ENCODE measurements at places on chromosomes 1 and 21.

- no peak for DNase-seq
- peaks cover 2% of the 10 kb centered on the region for H3K27me3 ChIP-seq
- no peaks in the 10 kb centered on the region for H3K36me3 ChIP-seq
- H3K4me1 ChIP-seq = peaks cover 26% of the 10 kb centered on the region
- H3K4me3 ChIP-seq = no peak overlapping the region
Measured at GRCh38 chr21:34912022-34912945, 136.8 kb downstream of the RUNX1 start.

DNA sequence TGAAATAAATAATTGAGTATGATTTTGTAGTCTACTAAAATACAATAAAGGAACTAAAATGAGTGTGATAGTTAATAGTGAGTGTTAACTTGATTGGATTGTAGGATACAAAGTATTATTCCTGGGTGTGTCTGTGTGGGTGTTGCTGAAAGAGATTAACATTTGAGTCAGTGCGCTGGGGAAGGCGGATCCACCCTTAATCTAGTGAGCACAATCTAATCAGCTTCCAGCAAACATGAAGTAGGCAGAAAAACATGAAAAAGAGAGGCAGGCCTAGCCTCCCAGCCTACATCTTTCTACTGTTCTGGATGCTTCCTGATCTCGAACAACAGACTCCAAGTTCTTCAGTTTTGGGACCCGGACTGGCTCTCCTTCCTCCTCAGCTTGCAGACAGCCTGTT is 1716.6 kb downstream of the MRPL39 start:
- H3K27ac ChIP-seq = no peak overlapping the region
- H3K4me3 ChIP-seq = no peak overlapping the region
- DNase-seq = no peak
- H3K27me3 ChIP-seq = no peaks in the 10 kb centered on the region

- H3K36me3 ChIP-seq = no peaks in the 10 kb centered on the region
- H3K4me3 ChIP-seq = no peak overlapping the region
- no peak overlapping the region for H3K27ac ChIP-seq
Measured at GRCh38 chr1:11784256-11784992, 21.3 kb downstream of the MTHFR start.

DNA sequence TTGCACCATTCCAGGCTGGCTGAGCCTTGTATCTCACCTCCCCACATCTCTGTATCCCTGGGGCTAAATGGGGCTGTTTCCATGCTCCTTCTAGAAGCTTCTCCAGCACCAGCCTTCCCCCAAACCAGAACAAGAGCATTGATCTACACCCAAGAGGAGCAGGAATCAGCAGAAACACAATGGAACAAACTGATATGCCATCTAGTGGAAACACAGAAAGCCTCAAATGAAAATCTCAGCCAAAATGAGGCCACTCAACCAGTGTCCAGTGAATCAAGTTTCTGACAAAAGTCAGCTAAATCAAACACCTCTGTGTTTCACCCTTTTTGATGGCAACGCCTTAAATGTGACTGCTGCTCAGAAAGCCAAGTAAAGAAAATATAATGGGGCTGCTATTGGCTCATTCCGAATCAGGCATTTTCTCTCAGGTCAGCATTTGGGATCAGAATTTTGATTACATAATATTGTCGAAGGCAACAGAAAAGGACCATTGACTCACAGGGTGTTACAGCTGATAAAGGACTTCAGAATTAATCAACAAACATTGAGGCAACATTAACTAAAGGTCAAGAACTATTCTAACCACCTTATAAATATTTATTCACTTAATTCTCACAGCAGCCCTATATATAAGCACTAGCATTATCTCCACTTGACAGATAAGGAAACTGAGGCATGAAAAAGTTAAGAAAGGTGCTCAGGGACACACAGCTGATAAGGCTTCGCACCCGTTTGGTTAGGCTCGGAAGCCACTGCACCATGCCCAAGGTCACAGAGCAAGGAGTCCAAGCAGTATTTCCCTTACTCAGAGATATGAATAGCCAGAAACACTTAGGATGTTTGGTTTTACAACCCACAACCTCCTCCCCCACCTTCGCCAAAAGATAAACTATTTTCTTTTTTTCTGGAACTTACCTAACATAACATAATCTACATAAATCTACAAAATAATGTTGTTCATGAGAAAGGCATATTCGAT is 85.8 kb upstream of the KCNJ15 start:
- no peak overlapping the region for H3K4me3 ChIP-seq
- H3K4me1 ChIP-seq = peaks cover 59% of the 10 kb centered on the region
- peak overlapping the region; percentile 87 for H3K27ac ChIP-seq
- DNase-seq = no peak
- H3K36me3 ChIP-seq = no peaks in the 10 kb centered on the region

GRCh38 chr1:93969371-93969770 is 60.1 kb upstream of the GCLM start:
- H3K36me3 ChIP-seq = no peaks in the 10 kb centered on the region
- no peaks in the 10 kb centered on the region for H3K27me3 ChIP-seq
- peaks cover 1% of the 10 kb centered on the region for H3K4me1 ChIP-seq

GRCh38 chr1:205488074-205488723 is 16.3 kb upstream of the CDK18 start:
- H3K27ac ChIP-seq = no peak overlapping the region
- no peak for DNase-seq
- H3K4me1 ChIP-seq = peaks cover 10% of the 10 kb centered on the region
- no peak overlapping the region for H3K4me3 ChIP-seq

DNA sequence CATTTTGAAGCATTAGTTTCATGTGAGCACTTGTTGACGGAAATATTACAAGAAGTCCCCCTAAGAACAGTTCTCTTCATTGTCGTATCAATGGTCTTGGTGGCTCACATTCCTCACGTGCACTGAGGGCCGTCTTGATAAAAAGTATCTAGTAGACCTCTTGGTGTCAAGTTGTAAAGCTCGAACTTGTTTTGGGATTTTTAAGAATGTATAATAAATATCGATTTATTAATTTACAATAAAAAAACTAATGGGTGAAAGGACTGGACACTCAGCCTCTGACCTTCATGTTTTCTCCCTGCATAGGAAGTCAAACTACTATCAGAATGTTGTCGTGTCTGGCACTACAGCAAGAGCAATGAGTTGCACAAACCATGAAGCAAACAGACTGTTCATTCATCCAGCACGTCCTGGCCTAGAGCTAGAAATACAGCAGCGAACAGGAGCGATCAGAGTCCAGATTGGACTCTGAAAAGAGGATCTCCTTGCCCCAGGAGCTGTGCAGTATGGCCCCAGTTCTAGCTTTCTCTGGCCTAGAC is 319.2 kb downstream of the SMYD3 start:
- H3K4me1 ChIP-seq = no peaks in the 10 kb centered on the region
- H3K27ac ChIP-seq = no peak overlapping the region
- DNase-seq = no peak
- H3K36me3 ChIP-seq = no peaks in the 10 kb centered on the region

DNA sequence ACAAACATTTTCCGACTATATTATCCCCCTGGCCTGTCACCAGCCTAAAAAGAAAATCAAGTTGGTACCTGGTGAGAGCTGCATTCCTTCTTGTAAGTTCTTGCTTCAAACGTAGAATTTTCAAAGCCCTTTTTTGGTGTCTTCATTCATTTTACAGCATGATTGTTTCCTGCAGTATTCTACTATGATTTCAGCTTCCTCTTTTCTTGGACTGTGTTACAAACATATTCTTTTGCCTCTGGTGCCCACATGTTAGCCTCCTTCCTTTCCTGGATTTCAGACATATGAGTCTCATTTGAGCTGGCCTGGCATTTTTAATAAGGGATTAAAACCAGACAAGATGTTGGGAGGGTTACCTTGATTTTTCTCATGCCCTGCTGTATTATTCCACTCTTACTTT is 142.5 kb downstream of the PIGK start:
- no peaks in the 10 kb centered on the region for H3K4me1 ChIP-seq
- H3K36me3 ChIP-seq = no peaks in the 10 kb centered on the region
- peaks cover 3% of the 10 kb centered on the region for H3K27me3 ChIP-seq

GRCh38 chr1:168368131-168368530 is 87.5 kb downstream of the TBX19 start:
- peaks cover 2% of the 10 kb centered on the region for H3K36me3 ChIP-seq
- H3K4me3 ChIP-seq = no peak overlapping the region
- peaks cover 52% of the 10 kb centered on the region for H3K27me3 ChIP-seq
- no peak overlapping the region for H3K27ac ChIP-seq

- no peak overlapping the region for H3K4me3 ChIP-seq
- H3K27me3 ChIP-seq = no peaks in the 10 kb centered on the region
- H3K27ac ChIP-seq = no peak overlapping the region
- H3K4me1 ChIP-seq = no peaks in the 10 kb centered on the region
- no peak for DNase-seq
Measured at GRCh38 chr1:174060090-174060489, 37.9 kb upstream of the RC3H1 start.

DNA sequence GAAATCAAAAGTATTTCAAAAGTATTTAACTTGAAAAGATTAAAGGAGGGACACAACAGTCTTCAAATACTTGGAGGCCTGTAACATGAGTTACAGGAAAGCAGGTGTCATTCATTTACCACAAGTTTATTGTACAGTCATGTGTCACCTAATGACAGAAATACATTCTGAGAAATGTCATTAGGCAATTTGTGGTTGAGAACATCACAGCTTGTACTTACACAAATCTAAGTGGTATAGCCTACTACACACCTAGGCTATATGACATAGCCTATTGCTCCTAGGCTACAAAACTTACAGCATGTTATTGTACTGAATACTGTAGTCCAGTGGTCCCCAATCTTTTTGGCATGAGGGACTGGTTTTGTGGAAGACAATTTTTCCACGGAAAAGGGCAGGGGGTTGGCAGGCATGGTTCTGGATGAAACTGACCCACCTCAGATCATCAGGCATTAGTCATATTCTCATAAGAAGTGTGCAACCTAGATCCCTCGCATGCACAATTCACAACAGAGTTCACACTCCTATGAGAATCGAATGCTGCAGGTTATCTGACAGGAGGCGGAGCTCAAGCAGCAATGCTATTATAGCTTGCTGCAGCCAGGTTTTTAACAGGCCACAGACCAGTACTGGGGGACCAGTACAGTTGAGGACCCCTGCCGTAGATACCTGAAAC is 25.0 kb upstream of the PHTF1 start:
- peaks cover 7% of the 10 kb centered on the region for H3K36me3 ChIP-seq
- no peaks in the 10 kb centered on the region for H3K27me3 ChIP-seq
- peaks cover 32% of the 10 kb centered on the region for H3K4me1 ChIP-seq
- no peak overlapping the region for H3K4me3 ChIP-seq
- no peak for DNase-seq

- H3K4me3 ChIP-seq = no peak overlapping the region
- no peak overlapping the region for H3K27ac ChIP-seq
- H3K36me3 ChIP-seq = no peaks in the 10 kb centered on the region
- peaks cover 56% of the 10 kb centered on the region for H3K27me3 ChIP-seq
- H3K4me1 ChIP-seq = no peaks in the 10 kb centered on the region
Measured at GRCh38 chr1:203219934-203220333, 9.5 kb downstream of the CHIT1 start.

GRCh38 chr1:107919953-107920352 is 45.0 kb downstream of the VAV3 start:
- H3K4me1 ChIP-seq = no peaks in the 10 kb centered on the region
- no peaks in the 10 kb centered on the region for H3K36me3 ChIP-seq
- peaks cover 12% of the 10 kb centered on the region for H3K27me3 ChIP-seq
- H3K4me3 ChIP-seq = no peak overlapping the region

DNA sequence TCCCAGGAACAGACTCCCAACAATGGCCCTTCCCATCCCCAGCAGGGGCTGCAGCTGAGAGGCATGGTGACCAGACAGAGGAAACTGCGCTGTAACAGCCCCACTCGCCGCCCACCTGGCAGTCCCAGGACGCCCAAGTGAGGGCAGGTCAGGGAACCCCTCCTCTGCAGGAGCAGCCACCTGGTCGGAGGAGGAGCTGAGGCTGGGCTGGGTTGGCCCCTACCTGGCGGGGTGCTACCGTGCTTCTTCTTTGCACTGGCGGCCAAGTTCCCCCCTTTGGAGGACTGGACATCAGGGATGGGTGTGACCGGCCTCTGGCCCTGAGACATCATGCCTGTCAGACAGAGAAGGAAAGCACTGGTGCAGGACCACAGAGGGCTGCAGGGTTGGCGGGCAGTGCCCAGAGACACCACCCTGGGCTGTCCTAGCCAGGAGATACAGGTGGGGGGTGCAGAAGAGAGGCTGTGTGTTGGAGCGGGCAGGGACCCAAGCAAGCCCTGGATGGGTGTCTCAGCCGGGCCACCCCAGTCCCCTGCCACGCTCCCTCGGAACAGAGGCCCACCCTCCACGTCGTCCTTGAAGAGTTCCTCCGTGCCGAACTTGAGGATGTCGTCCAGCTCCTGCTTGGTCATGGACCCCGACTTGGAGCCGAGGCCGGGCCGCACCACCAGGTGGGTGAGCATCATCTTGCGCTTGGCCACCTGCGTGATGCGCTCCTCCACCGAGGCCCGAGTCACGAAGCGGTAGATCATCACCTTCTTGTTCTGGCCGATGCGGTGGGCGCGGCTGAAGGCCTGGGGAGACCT is 51.6 kb downstream of the CHD5 start:
- no peak overlapping the region for H3K4me3 ChIP-seq
- H3K27me3 ChIP-seq = no peaks in the 10 kb centered on the region
- DNase-seq = no peak
- no peaks in the 10 kb centered on the region for H3K36me3 ChIP-seq
- no peaks in the 10 kb centered on the region for H3K4me1 ChIP-seq

GRCh38 chr21:34771512-34772028 is 102.8 kb downstream of the CLIC6 start:
- no peak overlapping the region for H3K4me3 ChIP-seq
- H3K27me3 ChIP-seq = no peaks in the 10 kb centered on the region
- no peaks in the 10 kb centered on the region for H3K36me3 ChIP-seq

- no peak for DNase-seq
- H3K4me3 ChIP-seq = peak overlapping the region; percentile 85
- H3K36me3 ChIP-seq = peaks cover 4% of the 10 kb centered on the region
- peak overlapping the region; percentile 77 for H3K27ac ChIP-seq
Measured at GRCh38 chr1:36156329-36157114, 562 bp downstream of the MAP7D1 start.

GRCh38 chr1:180278596-180279395 is 48.7 kb downstream of the LHX4 start:
- H3K36me3 ChIP-seq = peaks cover 23% of the 10 kb centered on the region
- H3K27ac ChIP-seq = no peak overlapping the region
- no peaks in the 10 kb centered on the region for H3K27me3 ChIP-seq
- DNase-seq = no peak

DNA sequence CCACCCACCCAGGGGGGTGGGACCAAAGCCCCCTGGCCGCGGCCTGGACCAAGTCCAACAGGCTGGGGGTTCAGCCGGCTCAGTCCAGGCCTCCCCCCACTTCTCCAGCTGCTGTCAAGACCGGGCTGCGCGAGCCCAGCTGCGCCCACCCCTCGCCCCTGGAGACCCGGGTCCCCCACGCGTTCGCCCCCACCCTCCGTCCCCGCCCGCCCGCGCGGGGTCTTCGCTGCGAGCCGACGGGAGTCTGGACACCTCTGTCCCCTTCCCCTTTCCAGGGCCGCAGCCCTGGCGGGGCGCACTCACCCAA is 253 bp downstream of the RAP1GAP start:
- peaks cover 13% of the 10 kb centered on the region for H3K27me3 ChIP-seq
- H3K4me1 ChIP-seq = peaks cover 36% of the 10 kb centered on the region
- no peak for DNase-seq
- H3K36me3 ChIP-seq = no peaks in the 10 kb centered on the region
- H3K27ac ChIP-seq = no peak overlapping the region

GRCh38 chr1:233113009-233113879 is 162.8 kb downstream of the NTPCR start:
- H3K4me1 ChIP-seq = peaks cover 31% of the 10 kb centered on the region
- peaks cover 3% of the 10 kb centered on the region for H3K36me3 ChIP-seq
- no peak for DNase-seq
- peak overlapping the region; percentile 97 for H3K27ac ChIP-seq
- no peaks in the 10 kb centered on the region for H3K27me3 ChIP-seq

- no peak overlapping the region for H3K4me3 ChIP-seq
- no peak for DNase-seq
- H3K27me3 ChIP-seq = peaks cover 2% of the 10 kb centered on the region
- H3K36me3 ChIP-seq = no peaks in the 10 kb centered on the region
Measured at GRCh38 chr1:119227456-119227855, 87.0 kb upstream of the WARS2 start.

Data from osteocyte (in vitro differentiated cells).